ENCODE measurements at places on chromosomes 1 and 21.

- no peak for DNase-seq
These were observed 255.3 kb upstream of the CAMK1G start for GRCh38 chr1:209328196-209328595.

- DNase-seq = peak; percentile 1
These were observed 738 bp upstream of the KCNA2 start for GRCh38 chr1:110606657-110607535.

DNA sequence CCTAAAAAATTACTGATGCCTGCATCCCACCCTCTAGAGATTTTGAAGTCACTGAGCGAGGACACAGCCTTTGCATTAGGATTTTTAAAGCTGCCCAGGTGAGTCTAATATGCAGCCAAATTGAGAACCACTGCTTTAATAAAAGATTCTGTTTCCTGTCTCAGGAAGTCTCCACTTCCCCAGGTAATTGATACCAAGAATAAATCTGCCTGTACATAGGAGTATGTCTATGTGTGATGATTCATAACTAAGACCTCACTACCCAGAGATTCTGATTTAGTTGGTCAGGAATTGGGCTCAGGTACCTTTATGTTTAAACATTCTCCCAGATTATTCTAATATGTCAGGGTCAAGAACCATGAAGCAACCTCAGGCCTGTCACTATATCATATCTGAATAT lies 108.8 kb upstream of the ARTN start:
- no peak for DNase-seq

DNA sequence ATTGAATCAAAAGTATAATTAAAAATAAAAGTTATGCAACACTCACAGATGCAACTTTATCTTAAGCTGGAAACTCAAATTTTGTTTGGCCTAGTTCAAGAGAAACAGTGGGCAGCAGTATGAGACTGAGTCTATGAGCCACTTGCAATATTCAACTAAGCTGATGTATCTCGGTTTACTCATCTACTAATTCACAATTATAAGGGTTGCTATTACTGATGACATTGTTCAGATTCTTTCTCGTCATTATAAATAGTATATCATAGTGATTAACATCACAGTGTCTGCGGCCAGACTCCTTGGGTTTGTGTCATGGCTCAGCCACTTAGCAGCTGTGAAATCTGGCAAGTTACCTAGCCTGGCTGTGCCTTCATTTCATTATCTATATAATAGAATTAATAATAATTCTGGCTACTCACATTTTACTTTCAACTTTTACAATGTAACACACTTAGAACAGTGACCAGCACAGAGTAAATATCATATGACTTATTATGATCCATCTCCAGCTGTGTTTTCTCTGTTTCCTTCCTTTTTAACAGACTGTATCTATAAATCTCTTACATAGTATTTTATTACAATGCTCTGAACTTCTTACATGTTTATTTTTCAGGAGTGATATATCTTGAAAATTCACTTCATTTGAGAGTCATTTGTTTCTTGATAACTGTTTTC lies 194.3 kb upstream of the RGS18 start:
- no peak for DNase-seq

- DNase-seq = peak; percentile 84
These were observed 11.4 kb upstream of the PRPF3 start for GRCh38 chr1:150309758-150310508.

GRCh38 chr1:94237291-94238226 lies at the start of gene ARHGAP29:
Gene ARHGAP29, minus strand, starts transcription at chr1:94237584. Its CDS starts 5,973 bp downstream, at chr1:94231611.
- peak; percentile 83 for DNase-seq

GRCh38 chr1:49597436-49597835 lies 426.3 kb downstream of the AGBL4 start:
- no peak for DNase-seq

DNA sequence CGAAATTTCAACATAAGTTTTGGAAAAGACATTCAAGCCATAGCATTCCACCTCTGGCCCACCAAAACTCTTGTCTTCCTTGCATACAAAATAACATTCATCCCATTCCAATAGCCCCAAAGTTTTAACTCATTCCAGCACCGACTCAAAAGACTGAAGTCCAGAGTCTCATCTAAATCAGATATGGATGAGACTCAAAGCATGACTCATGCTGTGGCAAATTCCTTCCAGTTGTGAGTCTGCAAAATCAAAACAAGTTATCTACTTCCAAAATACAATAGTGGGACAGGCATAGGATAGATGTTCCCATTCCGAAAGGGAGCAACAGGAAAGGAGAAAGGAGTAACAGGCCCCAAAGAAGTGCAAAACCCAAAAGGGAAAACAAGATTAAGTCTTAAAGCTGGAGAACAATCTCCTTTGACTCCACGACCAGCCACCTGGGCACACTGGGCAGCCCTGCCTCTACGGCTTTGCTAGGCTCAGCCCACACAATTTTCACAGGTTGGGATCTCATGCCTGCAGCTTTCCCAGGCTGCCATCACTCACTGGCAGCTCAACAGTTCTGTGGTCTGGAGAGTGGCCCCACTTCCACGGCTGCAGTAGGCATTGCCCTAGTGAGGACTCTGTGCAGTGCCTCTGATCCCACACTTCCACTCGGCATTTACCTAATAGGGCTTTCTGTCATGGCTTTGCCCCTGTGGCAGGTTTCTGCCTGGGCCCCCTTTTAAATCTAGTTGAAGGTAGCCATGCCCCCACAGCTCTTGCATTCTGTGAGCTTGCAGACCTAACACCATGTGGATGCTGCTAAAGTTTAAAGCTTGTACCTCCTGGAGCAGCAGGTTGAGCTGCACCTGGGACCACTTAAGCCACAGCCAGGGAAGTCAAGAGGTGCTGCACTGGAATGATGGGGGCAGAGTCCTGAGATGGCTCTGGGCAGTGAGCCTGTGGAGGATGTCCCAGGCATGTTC lies 51.0 kb downstream of the RUNX3 start:
- no peak for DNase-seq

DNA sequence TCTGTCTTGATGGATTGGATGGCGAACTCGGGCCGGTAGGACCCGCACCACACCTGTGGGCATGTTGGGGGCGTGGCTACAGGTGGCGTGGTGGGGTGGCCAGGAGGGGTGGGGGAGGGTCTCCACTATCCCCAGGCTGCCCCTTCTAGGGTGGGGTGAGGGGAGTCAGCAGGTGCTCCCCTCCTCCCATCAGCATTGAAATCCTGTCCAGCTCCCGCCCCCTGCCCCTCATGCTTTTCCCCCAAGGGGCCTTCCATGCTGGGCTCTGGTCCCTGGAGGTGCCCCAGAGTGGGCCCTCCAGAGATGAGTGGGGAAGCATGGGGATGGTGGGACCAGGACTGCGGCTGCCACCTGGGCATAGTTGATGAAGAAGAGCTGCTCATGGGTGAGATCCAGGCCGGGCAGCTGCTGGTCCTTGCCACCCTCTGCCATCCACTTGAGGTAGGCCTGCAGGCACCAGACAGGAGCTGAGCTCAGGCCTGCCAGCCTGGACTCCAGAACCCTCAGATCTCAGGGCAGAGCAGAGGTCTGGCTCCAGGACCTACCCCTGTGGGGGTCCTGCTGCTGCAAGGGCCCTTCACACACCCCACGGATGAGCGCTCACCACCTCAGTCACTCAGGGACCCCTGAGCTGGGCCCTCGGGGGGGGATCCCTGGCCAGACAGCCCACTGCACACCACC lies 5.1 kb downstream of the PRXL2B start:
- no peak for DNase-seq

- DNase-seq = no peak
These were observed 846 bp upstream of the PER3 start for GRCh38 chr1:7783178-7783711.

GRCh38 chr1:158089476-158089875 lies 91.2 kb upstream of the CD1D start:
- DNase-seq = no peak

- no peak for DNase-seq
These were observed 75.5 kb downstream of the PIK3CD start for GRCh38 chr1:9726905-9727595.

DNA sequence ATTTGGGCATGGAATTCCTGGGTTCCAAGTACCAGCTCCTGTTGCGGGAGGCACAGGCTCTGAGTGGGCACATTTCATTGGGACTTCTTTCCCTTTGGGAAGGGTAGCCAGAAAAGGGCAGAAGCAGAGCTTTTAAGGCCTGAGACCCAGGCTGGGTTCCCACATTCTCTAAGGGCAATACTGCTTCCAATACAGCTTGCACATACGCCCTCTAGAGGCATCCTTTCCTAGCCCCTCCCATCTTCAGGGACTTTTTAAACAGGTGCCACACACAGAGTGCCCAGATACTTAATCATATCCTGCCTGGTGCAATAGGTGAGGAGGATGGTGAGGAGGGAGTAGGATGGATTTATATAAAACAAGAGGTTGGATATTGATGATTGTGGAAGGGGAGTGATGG lies 5.7 kb downstream of the GPR88 start:
- DNase-seq = peak; percentile 4

DNA sequence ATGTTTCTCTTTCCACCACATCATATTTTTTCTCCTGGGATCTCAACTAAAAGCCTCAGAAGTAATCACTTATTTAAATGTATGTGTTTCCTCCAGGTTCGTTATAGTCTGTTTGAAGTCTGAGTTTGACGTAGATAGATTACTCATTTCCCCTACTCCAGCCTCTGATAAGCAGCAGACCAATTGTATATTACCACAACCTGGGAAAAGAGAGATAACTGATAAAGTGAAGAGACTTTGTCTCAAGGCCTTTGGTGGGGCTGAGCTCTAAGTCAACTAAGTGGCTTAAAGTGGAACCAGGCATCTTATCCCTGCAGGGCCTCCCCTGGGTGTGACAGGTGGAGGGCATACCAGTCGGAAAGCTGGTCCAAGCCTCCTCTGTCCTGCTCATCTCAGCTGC lies 34.9 kb upstream of the CACNA1E start:
- no peak for DNase-seq

GRCh38 chr21:34073749-34074282 lies 438 bp downstream of the MRPS6 start:
- no peak for DNase-seq

DNA sequence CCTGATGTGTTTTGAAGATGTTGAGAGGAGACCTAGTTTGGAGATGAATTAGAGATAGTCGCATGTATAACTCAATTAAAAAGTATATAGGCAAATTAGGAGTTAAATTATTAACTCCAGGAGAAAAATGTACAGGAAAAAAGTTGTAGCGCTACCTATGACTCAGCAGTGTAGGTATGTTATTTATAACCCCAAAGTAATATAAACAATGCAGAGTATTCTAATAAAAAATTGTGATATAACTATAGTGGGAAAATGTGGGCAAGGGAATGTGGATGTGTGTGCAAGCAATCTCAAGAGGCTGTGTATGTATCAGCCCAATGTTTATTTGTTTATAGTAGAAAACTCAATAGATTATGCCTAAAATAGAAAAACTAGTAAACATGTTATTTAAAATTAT lies 144.5 kb downstream of the BRINP2 start:
- DNase-seq = no peak

GRCh38 chr1:244660595-244660994 lies 7.7 kb downstream of the DESI2 start:
- DNase-seq = no peak

DNA sequence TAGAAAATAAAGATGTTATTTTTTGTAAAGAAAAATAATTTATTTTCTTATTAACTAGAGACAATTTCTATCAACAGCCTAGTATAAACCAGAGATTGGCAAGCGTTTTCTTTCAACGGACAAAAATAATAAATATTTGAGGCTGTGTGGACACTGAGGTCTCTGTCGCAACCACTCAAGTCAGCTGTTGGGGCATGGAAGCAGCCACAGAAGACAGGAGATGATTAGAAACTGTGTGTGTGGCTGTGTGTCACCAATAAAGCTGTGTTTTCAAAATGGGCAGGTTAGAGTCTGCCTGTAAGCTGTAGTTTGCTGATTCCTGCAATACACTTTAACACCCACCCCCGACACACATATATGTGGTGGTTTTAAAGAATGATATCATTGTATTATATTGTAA lies 200.6 kb upstream of the HMCN1 start:
- DNase-seq = no peak

DNA sequence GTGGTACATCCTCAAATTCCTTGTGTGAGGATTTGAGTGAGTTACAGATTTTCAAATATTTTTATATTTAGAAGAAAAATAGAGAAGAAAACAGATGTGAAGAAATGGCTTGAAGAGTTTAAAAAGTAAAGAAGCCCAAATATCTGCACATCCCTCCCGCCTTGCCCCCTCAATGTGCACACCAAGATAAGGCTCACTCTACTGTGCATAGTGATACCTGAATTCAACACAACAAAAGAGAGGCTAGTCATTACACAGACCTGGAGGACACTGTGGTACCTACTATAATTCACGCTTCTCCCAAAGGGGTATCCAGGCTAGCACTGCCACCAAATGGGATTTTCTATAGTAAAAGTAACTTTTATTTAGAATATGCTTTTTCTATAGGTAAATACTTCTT lies 44.0 kb upstream of the SYT2 start:
- no peak for DNase-seq

- no peak for DNase-seq
These were observed 73.3 kb upstream of the SLC44A3 start for GRCh38 chr1:94746635-94747525.

DNA sequence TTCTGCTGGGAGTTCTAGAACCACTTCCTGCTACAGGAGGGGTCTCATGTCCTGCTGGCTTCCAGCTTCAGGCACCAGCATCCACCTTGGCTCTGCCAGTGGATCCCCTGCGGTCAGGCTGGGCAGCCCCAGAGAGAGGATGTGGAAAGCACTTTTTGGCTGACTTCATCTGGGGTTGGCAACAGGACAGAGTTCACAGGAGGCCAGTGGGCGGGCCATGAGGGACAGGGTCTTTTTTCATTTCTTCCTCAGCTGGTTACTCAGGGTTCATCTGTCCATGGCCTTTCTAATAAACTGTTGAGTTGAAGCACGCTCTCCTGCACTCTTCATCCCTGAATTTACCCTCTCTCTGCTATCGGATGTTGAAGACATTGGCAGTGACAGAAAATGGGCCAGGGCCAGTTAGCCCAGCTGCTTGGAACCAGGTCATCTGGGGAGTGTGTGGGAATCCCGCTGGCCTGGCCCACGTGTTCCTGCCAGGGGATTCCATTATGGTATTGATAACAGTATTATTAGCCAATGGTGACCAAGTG lies 45.2 kb downstream of the RPS6KA1 start:
- no peak for DNase-seq

DNA sequence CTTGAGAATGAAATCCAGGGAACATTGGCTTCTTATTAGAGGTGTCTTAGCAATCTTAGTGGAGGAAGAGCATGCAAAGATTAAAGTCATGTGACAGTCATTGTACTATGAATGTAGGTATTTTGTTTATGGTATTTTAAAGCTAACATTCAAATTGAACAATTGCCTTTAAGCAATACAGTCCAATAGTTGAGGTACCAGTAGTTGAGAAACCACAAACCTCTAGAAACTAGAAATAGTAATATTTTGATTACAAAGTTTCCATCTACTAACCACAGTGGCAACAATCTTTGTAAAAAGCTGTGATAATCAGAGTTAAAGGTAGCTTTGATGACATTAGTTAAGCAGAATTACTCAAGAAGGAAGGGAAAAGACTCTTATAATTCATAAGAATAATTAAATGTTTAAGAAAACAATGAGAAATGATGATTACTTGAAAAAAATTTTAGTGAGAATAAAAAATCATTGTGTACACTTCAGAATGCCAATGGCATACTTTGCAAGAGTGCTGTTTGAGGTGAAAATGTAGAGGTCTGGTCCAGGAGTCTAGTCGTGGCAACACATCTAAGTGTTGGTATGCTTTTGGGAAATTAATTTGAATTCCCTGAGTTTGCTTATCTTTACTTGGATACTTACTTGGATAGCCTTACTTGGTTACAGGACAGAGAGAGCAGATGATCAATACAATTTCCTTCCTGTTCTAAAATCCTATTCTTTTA lies 104.9 kb upstream of the PTGFR start:
- DNase-seq = no peak

GRCh38 chr1:21865943-21866706 lies 54.1 kb downstream of the LDLRAD2 start:
- DNase-seq = no peak

- no peak for DNase-seq
These were observed 38.3 kb downstream of the ZC3H11B start for GRCh38 chr1:219574484-219575087.

Data from NCI-H2081 (cell line).